ENCODE measurements at places on chromosomes 4 and X.

- DNase-seq: peak; percentile 31
Observed at GRCh38 chrX:19824603-19825002, 62.8 kb downstream of the SH3KBP1 start.

- no peak for DNase-seq
Observed at GRCh38 chr4:139844057-139844456, 178.4 kb downstream of the MGST2 start.

DNA sequence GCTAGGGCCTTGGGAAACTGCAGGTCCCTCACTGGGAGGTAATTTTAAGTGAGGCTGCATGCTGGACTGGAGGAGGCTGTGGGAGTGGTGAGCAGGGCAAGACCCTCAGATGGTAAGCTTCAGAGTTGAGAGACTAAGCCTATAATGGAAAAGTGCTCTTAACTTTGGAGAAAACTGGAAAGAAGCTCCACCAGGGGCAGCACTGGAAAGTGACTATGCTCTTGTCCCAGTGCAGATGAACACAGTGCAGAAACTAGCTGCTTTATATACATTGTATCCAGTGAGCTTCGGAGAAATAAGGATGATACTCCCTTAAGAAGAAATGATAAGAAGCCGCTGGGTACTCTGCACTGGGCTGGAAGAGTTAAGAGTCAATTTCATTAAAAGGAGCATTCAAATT is 3.2 kb upstream of the MAGEB2 start:
- no peak for DNase-seq

- DNase-seq: no peak
Observed at GRCh38 chr4:13970349-13970748, 342.8 kb upstream of the BOD1L1 start.

- no peak for DNase-seq
Observed at GRCh38 chr4:151804086-151804630, 43.4 kb upstream of the GATB start.

DNA sequence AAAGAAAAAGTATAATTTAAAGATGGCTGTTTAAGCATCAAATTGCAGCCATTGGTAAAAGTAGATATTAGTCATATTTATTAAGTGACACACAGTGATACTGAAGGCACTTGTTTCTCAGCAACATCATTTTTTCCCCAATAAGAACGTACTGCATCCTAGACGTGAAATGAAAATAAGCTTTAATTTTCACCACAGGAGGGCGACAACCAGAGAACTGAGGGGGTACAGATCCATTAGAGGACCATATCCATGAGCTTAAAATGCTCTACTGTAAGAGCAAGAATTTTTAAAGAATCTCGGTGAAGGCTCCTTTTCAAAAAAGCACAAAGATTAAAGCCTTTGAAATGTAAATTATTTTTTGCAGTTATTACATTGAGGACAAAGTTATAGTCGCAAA is 33.4 kb downstream of the FRG1 start:
- peak; percentile 2 for DNase-seq

- DNase-seq: no peak
Observed at GRCh38 chr4:174538123-174538875, 16.0 kb upstream of the HPGD start.

GRCh38 chr4:10008609-10009005 is 12.7 kb downstream of the SLC2A9 start:
- no peak for DNase-seq

- DNase-seq: no peak
Observed at GRCh38 chr4:11727903-11728564, 299.3 kb upstream of the HS3ST1 start.

DNA sequence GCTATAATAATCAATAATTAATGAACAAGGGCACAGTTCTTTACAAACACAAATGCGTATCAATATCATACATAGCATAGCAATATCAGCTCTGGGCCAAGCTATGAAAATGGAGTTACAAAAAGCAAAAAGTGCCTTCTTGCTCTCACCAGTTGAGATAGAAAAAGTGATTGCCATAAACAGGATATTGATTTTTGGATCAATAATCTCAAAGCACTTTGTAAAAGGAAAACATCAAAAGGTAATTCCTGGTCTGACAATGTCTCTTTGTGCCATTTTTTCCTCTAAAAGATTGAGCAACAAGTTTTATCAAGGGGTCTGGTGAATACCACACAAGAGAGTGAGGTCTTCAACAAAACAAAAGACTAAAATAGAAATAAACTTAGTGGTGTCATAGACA is 42.4 kb downstream of the ABCB7 start:
- no peak for DNase-seq

GRCh38 chrX:24702362-24703184 is 8.9 kb downstream of the POLA1 start:
- no peak for DNase-seq

- DNase-seq: no peak
Observed at GRCh38 chrX:135981668-135982067, 3.6 kb upstream of the SLC9A6 start.
